ENCODE measurements at places on chromosomes 12 and 14. TPM values are rescaled to one million over a fixed set of nuclear protein-coding genes. Genes with fewer than 3 reads are reported as not detected.

DNA sequence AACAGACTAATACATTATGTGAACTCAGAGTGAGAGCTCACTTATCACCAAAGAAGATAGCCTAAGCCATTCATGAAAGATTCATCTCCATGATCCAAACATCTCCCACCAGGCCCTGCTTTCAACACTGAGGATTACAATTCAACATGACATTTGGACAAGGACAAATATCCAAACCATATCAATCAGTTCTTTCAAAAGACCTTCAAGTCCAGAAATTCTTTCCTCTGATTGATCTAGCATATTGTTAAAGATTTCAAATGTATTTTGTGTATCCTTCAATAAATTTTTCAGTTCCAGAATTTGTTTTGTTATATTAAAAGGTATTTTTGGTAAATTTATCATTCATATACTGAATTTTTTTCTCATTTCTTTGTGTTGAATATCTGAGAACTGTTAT is 1055.8 kb downstream of the SLC6A15 start:
- no peaks in the 10 kb centered on the region for H3K4me1 ChIP-seq
- no peak overlapping the region for H3K4me3 ChIP-seq
- H3K27me3 ChIP-seq, result no peaks in the 10 kb centered on the region
- DNase-seq, result no peak
- H3K36me3 ChIP-seq, result no peaks in the 10 kb centered on the region

- H3K27ac ChIP-seq, result no peak overlapping the region
- no peaks in the 10 kb centered on the region for H3K36me3 ChIP-seq
- H3K27me3 ChIP-seq, result no peaks in the 10 kb centered on the region
- no peak overlapping the region for H3K4me3 ChIP-seq
Measured at GRCh38 chr14:45785240-45785639, 532.2 kb upstream of the MIS18BP1 start.

GRCh38 chr14:101232340-101233020 is 328.8 kb upstream of the DIO3 start:
- no peak for DNase-seq
- no peak overlapping the region for H3K4me3 ChIP-seq
- no peaks in the 10 kb centered on the region for H3K4me1 ChIP-seq
- no peak overlapping the region for H3K27ac ChIP-seq

DNA sequence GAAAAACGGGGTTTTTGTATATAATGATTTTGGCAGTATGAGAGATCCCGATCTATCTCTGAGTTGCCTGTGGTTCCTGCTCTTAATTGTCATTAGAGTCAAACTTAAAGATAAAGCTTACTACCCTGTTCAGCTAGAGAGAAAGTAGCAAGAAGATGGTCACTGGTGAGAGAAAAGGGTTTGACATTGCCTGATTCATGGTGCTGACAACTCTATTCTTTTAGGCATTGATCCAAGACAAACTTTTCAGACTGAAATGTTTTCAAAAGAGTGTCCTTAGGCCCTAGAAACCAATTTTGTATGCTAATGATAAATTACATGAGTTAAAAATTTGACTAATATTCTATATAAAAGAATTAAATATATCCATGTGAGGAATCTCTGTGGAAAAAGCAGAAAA is 35.1 kb downstream of the PELI2 start:
- DNase-seq, result no peak
- no peak overlapping the region for H3K4me3 ChIP-seq
- no peaks in the 10 kb centered on the region for H3K36me3 ChIP-seq
- H3K4me1 ChIP-seq, result no peaks in the 10 kb centered on the region
- no peaks in the 10 kb centered on the region for H3K27me3 ChIP-seq

GRCh38 chr14:33014710-33015109 is 76.0 kb downstream of the NPAS3 start:
- H3K4me1 ChIP-seq, result no peaks in the 10 kb centered on the region
- no peak overlapping the region for H3K4me3 ChIP-seq
- H3K27ac ChIP-seq, result no peak overlapping the region
- no peak for DNase-seq
- H3K36me3 ChIP-seq, result no peaks in the 10 kb centered on the region

DNA sequence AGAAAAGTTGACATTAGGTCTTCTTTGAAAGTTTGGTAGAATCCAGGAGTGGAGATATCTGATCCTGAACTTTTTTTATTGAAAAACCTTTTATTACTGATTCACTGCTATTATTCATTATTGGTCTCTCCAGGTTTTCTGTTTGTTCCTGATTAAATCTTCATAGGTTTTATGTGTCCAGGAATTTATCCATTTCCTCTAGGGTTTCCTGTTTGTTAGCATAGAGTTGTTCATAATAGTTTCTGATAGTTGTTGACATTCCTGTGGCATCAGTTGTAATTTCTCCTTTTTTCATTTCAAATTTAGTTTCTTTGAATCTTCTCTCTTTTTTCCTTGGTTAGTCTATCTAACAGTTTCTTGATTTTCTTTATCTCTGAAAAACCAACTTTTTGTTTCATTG is 370.3 kb downstream of the SLC6A15 start:
- H3K4me1 ChIP-seq, result no peaks in the 10 kb centered on the region
- H3K4me3 ChIP-seq, result no peak overlapping the region
- no peaks in the 10 kb centered on the region for H3K27me3 ChIP-seq
- H3K27ac ChIP-seq, result no peak overlapping the region
- no peaks in the 10 kb centered on the region for H3K36me3 ChIP-seq

- no peak for DNase-seq
- peaks cover 24% of the 10 kb centered on the region for H3K36me3 ChIP-seq
- H3K27ac ChIP-seq, result peak overlapping the region; percentile 89
- no peaks in the 10 kb centered on the region for H3K4me1 ChIP-seq
Measured at GRCh38 chr12:132505852-132506219, 15.9 kb downstream of the FBRSL1 start.

DNA sequence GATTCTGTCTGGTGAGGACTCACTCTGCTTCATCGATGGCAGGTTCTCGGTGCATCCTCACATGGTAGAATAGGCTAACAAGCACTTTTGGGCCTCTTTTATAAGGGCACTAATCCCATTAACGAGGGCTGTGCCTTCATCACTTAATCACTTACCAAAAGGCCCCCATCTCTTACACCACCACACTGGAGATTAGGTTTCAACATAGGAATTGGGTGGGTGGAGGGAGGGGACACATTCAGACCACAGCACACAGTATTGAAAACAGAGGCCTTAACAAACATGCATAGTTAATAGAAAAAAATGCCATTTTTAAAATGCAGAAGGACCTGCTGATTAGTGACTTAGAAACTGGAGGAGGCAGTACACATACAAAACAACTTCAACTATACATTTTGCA is 61.6 kb downstream of the SPPL3 start:
- H3K36me3 ChIP-seq, result no peaks in the 10 kb centered on the region
- H3K4me3 ChIP-seq, result no peak overlapping the region
- H3K27ac ChIP-seq, result no peak overlapping the region

- DNase-seq, result no peak
- no peak overlapping the region for H3K27ac ChIP-seq
- no peaks in the 10 kb centered on the region for H3K36me3 ChIP-seq
- H3K4me1 ChIP-seq, result no peaks in the 10 kb centered on the region
- H3K27me3 ChIP-seq, result no peaks in the 10 kb centered on the region
- no peak overlapping the region for H3K4me3 ChIP-seq
Measured at GRCh38 chr12:33222357-33222756, 217.3 kb downstream of the SYT10 start.

DNA sequence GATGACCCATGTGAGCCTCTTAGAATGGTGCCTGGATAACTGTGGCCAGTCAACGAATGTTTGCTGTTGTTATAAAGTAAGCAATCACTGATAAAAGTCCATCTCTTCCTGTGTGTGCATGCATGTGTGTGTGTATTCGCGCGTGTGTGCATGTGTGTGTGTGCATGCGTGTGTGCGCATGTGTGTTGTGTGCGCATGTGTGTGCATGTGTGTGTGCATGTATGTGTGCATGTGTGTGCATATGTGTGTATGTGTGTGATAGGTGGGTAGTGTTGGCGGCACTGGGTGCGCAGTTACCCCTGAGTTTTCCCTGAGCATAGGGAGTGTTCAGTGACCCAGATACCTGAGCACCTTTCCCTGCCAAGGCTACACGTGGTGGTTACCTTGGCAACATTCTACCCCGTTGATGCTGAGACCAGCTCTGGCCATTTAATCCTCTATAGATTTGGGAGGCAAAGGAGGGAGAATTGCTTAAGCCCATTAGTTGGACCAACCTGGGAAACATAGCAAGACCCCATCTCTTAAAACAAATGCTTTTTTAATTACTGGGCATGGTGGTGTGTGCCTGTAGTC is 137.8 kb downstream of the SLC15A4 start:
- no peak for DNase-seq
- no peak overlapping the region for H3K27ac ChIP-seq
- no peaks in the 10 kb centered on the region for H3K36me3 ChIP-seq

DNA sequence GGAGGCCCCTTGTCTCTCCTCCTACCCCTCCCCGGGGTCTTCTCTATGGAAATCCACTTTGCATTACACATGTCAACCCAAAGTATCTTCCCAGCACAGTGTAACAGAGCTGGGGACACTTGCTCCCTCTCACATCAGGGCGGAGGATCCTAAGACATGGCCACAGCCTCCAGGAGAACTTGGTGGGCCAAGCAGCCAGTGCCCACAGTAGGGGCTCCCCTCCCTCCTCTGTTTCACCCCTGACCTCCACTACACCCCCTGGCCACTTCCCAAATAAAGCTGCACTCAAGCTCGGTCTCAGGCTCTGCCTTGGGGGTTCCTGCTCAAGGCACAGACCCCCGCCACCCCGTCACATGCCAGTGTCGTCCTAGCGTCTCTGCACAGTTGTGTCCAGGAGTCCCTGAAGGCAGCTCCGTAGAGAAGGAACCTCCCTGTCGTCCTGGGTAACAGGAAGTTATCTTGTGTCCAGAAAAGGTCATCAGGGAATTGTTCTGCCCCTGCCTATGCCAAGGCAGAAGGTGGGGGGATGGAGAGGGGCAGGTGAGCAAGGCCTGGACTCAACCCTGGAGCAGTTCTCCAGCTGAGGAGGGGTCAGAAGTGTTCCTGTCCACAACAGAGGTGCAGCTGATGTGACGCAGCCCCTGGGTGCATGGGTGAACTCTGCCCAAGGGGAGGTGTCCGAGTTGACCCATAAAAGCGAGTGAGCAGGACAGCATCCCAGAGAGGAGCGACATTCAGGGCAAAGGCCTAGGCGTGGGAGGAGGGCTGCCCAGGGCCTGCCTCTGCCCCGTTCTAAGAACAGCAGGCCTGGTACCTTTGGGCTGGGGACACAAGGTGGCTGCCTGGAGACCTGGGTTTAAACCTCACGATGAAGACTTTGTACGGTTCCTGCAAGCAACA is 25.5 kb downstream of the DIO3 start:
- no peak for DNase-seq
- H3K4me3 ChIP-seq, result no peak overlapping the region

- H3K4me3 ChIP-seq, result no peak overlapping the region
- no peaks in the 10 kb centered on the region for H3K27me3 ChIP-seq
- peaks cover 18% of the 10 kb centered on the region for H3K4me1 ChIP-seq
- DNase-seq, result no peak
- H3K27ac ChIP-seq, result peak overlapping the region; percentile 67
Measured at GRCh38 chr12:20390846-20391245, 22.5 kb downstream of the PDE3A start.

- H3K4me3 ChIP-seq, result no peak overlapping the region
- H3K27ac ChIP-seq, result no peak overlapping the region
- no peaks in the 10 kb centered on the region for H3K27me3 ChIP-seq
- H3K4me1 ChIP-seq, result no peaks in the 10 kb centered on the region
Measured at GRCh38 chr14:72753879-72754400, 140.0 kb downstream of the DPF3 start.

- no peaks in the 10 kb centered on the region for H3K27me3 ChIP-seq
- no peak overlapping the region for H3K4me3 ChIP-seq
- no peak overlapping the region for H3K27ac ChIP-seq
- H3K4me1 ChIP-seq, result peaks cover 24% of the 10 kb centered on the region
- no peak for DNase-seq
Measured at GRCh38 chr12:2488596-2488995, 306.2 kb upstream of the FKBP4 start.

- H3K4me3 ChIP-seq, result no peak overlapping the region
- no peaks in the 10 kb centered on the region for H3K4me1 ChIP-seq
- peak overlapping the region; percentile 80 for H3K27ac ChIP-seq
- H3K36me3 ChIP-seq, result peaks cover 4% of the 10 kb centered on the region
- DNase-seq, result no peak
- no peaks in the 10 kb centered on the region for H3K27me3 ChIP-seq
Measured at GRCh38 chr12:11861155-11861863, 209.4 kb upstream of the BCL2L14 start.

DNA sequence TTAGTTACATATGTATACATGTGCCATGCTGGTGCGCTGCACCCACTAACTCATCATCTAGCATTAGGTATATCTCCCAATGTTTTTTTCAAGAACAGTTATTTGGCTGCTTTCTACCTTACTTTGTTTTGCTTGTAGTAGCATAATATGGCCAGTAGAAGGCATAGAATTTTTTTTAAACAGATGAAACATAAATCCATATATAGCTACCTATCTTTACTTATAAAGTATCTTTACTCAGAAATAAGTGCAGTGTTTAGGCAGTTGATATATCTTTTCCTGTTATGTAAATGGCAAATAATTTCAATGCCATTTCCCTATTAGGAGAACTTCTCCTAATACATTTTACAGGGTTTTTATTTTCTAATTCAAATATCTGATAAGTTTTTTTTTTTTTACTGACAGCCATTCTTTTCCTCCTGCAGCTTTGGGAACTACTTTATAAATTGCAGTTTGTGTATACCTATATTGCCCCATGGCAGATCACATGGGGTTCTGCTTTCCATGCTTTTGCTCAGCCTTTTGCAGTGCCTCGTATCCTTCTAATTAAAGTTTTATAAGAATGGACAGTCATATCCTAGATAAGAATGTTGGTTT is 143.1 kb downstream of the PCNX1 start:
- no peak overlapping the region for H3K27ac ChIP-seq
- H3K4me3 ChIP-seq, result no peak overlapping the region
- H3K36me3 ChIP-seq, result peaks cover 35% of the 10 kb centered on the region
- DNase-seq, result no peak
- H3K27me3 ChIP-seq, result no peaks in the 10 kb centered on the region

GRCh38 chr14:22836301-22837113 is at the start of gene MMP14:
MMP14 (plus strand) TSS chr14:22836585; CDS start chr14:22836818, 233 bp downstream.
- peak within 1 kb of the TSS; percentile 89 for H3K4me3 ChIP-seq
- peak within 1 kb of the TSS; percentile 91 for H3K27ac ChIP-seq
- peaks cover 11% of the 10 kb centered on the region for H3K36me3 ChIP-seq
- H3K27me3 ChIP-seq, result no peaks in the 10 kb centered on the region
- DNase-seq, result peak; percentile 88

GRCh38 chr12:6038160-6038559 is 86.3 kb downstream of the VWF start:
- H3K4me1 ChIP-seq, result no peaks in the 10 kb centered on the region
- no peaks in the 10 kb centered on the region for H3K27me3 ChIP-seq
- no peak overlapping the region for H3K27ac ChIP-seq
- DNase-seq, result no peak
- no peak overlapping the region for H3K4me3 ChIP-seq

DNA sequence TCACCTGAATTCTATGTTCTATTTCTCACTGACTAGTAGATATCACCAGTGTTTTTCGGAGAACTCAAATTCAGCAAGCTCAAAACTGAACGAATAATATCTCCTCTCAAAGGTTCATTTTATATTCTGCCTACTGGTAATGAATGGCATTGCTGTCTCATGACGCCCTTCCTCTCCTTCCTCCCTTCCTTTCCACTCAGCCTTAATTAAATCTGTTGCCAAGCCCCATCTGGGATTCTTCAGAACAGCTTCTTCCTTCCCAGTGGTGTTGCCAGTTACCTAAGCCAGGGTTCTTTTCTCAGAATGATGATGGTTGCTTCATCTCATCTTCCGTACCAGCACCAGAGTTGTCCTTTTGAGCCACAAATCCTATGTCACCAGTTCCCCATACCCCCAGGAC is 143.2 kb downstream of the SYNE2 start:
- H3K4me1 ChIP-seq, result no peaks in the 10 kb centered on the region
- H3K27ac ChIP-seq, result no peak overlapping the region
- H3K36me3 ChIP-seq, result peaks cover 57% of the 10 kb centered on the region
- H3K4me3 ChIP-seq, result no peak overlapping the region
- DNase-seq, result no peak

LGR5 gene
- 0.31 TPM for total RNA-seq

ARL6IP4 gene
- 284 TPM for total RNA-seq

CACNA1C gene
- 83.1 TPM for total RNA-seq

GPR132 gene
- total RNA-seq, result 1.2 TPM
